ENCODE measurements at places on chromosomes 2 and 18.

DNA sequence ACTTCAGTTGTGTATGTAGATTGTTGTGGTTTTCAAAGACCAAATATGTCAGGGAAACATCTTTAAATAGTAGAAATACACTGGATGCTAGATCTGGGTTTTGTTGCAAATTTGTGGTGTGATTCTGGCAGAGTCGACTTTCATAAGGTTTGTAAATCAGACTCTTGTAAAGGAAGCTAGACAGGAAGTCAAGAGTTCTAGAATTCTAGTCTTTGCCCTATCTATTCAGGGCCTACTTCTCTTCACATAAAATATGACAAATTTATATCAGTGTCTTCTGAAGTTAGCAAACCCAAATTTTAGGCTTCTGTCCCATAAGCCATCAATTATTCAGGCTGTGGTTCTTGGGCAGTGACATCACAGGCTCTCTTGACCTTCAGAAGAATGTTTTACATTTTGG, 1579.2 kb upstream of the PIK3C3 start:
- no peak for DNase-seq

- no peak for DNase-seq
Measured at GRCh38 chr2:153532140-153532539, 53.6 kb upstream of the RPRM start.

- no peak for DNase-seq
Measured at GRCh38 chr2:60708630-60709320, 47.3 kb upstream of the PAPOLG start.

- no peak for DNase-seq
Measured at GRCh38 chr2:120570546-120570945, 165.1 kb upstream of the GLI2 start.

GRCh38 chr2:223914324-223914723, 30.8 kb downstream of the WDFY1 start:
- DNase-seq: no peak

- DNase-seq: no peak
Measured at GRCh38 chr2:20419007-20419576, 27.8 kb upstream of the RHOB start.

GRCh38 chr2:70085711-70086277, 1.5 kb upstream of the PCBP1 start:
- DNase-seq: no peak

DNA sequence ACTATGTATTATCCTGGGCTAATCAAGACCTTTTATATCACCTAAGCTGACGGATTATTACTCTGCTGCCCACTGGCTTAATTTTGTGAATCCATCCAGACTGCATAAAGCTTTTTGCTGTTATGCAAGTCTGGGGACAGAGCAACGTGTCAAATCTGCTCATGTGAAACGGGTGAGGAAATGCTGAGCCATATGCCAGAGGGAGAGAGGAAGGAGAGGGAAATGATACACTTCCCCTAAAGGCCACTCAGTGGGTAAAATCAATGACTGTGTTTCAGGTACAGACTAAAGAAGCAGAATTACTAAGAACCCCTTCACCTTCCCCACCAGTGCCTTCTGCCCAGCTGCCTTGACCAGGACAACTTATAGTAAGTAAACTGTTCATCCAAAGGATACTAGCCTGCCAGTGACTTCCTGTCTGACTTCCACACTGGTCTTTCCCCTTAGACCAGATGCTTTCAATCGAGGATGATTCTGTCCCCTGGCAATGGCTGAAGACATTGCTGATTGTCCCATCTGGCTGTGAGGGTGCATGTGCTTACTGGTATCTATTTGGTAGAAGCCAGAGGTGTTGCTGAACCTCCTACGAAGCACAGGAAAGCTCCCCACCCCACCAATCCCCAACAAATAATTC, 43.0 kb downstream of the STAT1 start:
- no peak for DNase-seq

GRCh38 chr2:8096484-8096883, 585.4 kb upstream of the ID2 start:
- no peak for DNase-seq

DNA sequence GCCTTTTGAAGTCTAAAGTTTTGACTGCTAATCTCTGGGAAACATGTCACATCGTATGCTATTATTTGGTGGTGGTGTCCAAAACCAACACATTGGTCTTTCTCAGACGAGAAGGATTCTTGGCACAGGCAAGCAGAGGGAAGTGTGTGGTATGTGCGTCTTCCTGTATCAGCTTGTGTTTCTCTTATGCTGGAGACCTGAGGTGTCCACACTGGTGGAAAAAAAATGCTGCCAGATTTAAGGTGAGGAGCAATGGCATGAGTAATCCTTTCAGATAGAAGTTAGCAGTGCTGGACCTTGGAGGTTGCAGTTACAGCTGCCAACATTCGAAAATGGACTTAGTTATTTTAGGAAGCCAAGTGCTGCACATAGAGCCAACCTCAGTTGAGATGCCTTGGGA, 11.7 kb upstream of the FHL2 start:
- DNase-seq: no peak
